Liver (tissue), 10 donors: ENCODE measurements at places on chromosomes 4 and X. TPM values are rescaled to one million over a fixed set of nuclear protein-coding genes. Genes with fewer than 3 reads are reported as not detected.

- no peaks in the 10 kb centered on the region for H3K27me3 ChIP-seq
- peak overlapping the region; percentile 1 for H3K4me3 ChIP-seq
- H3K4me1 ChIP-seq = peaks cover 12% of the 10 kb centered on the region
- DNase-seq = peak; percentile 36
Observed at GRCh38 chrX:43881410-43882293, 598 bp downstream of the MAOB start.

The RAB40A gene
- polyA plus RNA-seq = 0.06 TPM

GRCh38 chrX:20265726-20266681 lies 705 bp downstream of the RPS6KA3 start:
- DNase-seq = peak; percentile 44

The TRIML2 gene
- polyA plus RNA-seq = not detected

- H3K4me1 ChIP-seq = no peaks in the 10 kb centered on the region
- no peak for DNase-seq
- no peak overlapping the region for H3K27ac ChIP-seq
- H3K27me3 ChIP-seq = no peaks in the 10 kb centered on the region
Observed at GRCh38 chrX:5084279-5084678, 1144.4 kb downstream of the NLGN4X start.

- no peaks in the 10 kb centered on the region for H3K27me3 ChIP-seq
- no peaks in the 10 kb centered on the region for H3K36me3 ChIP-seq
- H3K27ac ChIP-seq = peak overlapping the region; percentile 50
- DNase-seq = no peak
- no peak overlapping the region for H3K4me3 ChIP-seq
- H3K4me1 ChIP-seq = peaks cover 12% of the 10 kb centered on the region
Observed at GRCh38 chr4:118889312-118889691, 648 bp downstream of the SYNPO2 start.

The RBMXL3 gene
- polyA plus RNA-seq = not detected

DNA sequence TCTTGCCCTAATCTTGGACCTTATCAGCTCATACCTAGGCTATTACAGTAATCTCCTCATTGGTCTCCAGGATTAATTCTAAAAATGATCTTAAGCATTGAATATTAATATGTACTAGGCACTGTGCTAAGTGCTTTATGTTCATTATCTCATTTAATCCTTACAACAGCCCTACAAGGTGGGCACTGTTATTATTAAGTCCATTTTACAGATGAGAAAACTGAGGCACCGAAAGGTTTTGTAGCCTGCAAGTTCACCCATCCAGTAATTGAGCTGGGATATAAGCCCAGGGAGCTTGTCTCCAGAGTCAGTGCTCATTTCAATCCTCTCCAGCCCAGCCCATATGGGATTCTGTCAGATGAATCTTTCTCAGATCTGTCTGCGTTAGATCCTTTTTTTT lies 20.8 kb downstream of the SLC25A43 start:
- H3K27me3 ChIP-seq = no peaks in the 10 kb centered on the region
- H3K36me3 ChIP-seq = no peaks in the 10 kb centered on the region
- DNase-seq = no peak
- no peak overlapping the region for H3K4me3 ChIP-seq
- peaks cover 17% of the 10 kb centered on the region for H3K4me1 ChIP-seq
- H3K27ac ChIP-seq = no peak overlapping the region

DNA sequence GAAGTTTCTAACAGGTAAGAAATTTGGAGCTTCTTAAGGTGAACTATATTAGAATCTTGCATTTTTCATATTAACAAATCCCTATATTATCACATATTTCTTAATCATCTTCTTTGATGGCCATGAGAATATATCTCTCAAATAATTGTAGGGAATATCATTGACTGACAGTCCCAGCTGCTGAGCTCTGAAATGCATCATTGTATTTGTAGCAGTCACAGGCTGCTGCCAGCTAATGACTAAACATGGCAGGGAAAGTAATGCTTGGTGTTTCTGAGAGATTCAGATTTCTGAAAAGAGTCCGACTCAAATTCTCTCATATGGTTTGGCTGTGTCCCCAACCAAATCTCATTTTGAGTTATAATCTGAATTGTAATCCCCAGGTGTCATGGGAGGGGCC lies 171.9 kb downstream of the TRAM1L1 start:
- H3K27ac ChIP-seq = no peak overlapping the region
- DNase-seq = no peak
- H3K4me1 ChIP-seq = no peaks in the 10 kb centered on the region
- H3K36me3 ChIP-seq = no peaks in the 10 kb centered on the region

GRCh38 chrX:133638285-133638684 lies 223.0 kb upstream of the GPC4 start:
- H3K27ac ChIP-seq = no peak overlapping the region
- no peaks in the 10 kb centered on the region for H3K27me3 ChIP-seq
- no peak for DNase-seq
- H3K4me1 ChIP-seq = no peaks in the 10 kb centered on the region

DNA sequence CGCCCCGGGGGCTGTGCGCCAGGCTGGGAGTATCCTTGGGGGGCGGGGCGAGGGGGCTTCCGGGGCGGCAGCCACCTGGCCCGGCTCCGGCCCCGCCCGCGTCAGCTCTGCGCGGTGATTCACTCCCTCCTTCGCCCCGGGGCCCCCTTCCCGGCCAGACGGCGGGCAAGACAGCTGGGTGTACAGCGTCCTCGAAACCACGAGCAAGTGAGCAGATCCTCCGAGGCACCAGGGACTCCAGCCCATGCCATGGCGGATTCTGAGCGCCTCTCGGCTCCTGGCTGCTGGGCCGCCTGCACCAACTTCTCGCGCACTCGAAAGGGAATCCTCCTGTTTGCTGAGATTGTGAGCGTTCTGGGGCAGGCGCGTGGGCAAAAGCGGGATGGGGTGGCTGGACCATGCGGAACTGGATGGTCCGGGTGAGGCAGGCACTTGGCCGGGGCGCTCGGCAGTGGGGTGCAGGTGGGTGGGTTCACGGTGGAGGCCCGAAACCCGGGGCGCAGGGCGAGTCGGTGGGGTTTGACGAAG lies at the start of gene PLP2:
TSS of gene PLP2 (plus strand) at position 147 of the 528 bp plus-strand sequence. CDS start at position 250, 103 bp downstream.
- peaks cover 9% of the 10 kb centered on the region for H3K4me1 ChIP-seq
- H3K36me3 ChIP-seq = no peaks in the 10 kb centered on the region
- H3K27me3 ChIP-seq = no peaks in the 10 kb centered on the region
- DNase-seq = no peak

The PPM1K gene
- 4.1 TPM for polyA plus RNA-seq

GRCh38 chrX:66232296-66232695 lies 68.2 kb downstream of the HEPH start:
- H3K27ac ChIP-seq = no peak overlapping the region
- H3K4me3 ChIP-seq = no peak overlapping the region
- no peaks in the 10 kb centered on the region for H3K36me3 ChIP-seq
- no peak for DNase-seq
- no peaks in the 10 kb centered on the region for H3K4me1 ChIP-seq
- no peaks in the 10 kb centered on the region for H3K27me3 ChIP-seq

DNA sequence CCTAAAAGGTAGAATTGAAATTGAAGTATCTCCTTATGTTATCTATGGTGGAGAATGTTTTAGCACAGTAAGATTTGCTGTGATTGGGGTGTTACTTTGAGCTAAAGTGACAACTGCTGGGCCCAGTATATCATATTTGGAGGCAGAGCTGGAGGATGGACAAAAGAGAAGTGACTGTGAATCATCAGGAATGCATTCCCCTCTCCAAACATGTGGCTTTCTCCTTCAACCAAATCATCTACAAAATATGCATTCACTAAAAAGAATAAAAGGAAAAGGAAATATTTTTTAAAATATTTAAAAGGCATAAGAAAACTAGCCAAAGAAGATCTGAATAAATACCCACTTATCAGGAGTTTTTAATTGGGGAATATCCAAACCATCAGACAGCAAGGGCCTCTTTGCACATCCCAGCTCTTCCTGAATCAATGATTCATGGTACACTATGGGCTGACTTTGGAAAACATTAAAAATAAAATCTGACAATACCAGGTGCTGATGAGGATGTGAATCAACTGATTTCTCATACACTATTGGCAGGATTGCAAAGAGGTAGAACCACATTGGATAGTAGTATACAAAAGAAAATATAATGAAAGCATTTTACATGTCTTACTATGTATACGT lies 671.7 kb upstream of the NR3C2 start:
- H3K27me3 ChIP-seq = no peaks in the 10 kb centered on the region
- no peak for DNase-seq

The SULT1B1 gene
- 12.4 TPM for polyA plus RNA-seq

The OPRPN gene
- not detected for polyA plus RNA-seq

DNA sequence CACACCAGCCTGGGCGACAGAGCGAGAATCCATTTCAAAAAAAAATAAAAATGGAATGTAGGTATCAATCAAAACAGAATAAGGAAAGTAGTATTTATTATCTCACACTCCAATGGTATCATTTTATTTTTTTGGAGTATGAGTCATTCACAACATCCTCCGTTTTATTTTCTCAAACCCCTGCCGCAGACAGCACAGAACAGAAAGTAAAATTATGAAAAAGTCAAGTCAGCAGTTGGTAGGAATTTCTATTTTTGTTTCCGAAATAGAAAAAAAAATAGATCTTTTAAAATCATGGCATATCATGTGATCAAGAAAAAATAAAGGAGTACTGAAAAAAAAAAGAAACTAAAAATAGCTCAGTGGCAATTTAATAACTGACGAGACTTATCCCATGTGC lies 490.7 kb upstream of the TENM3 start:
- no peaks in the 10 kb centered on the region for H3K4me1 ChIP-seq
- H3K27me3 ChIP-seq = no peaks in the 10 kb centered on the region
- no peaks in the 10 kb centered on the region for H3K36me3 ChIP-seq

GRCh38 chr4:83276299-83277040 lies 8.1 kb downstream of the COQ2 start:
- peaks cover 3% of the 10 kb centered on the region for H3K36me3 ChIP-seq
- no peaks in the 10 kb centered on the region for H3K27me3 ChIP-seq
- H3K4me3 ChIP-seq = no peak overlapping the region
- H3K27ac ChIP-seq = no peak overlapping the region
- no peaks in the 10 kb centered on the region for H3K4me1 ChIP-seq
- no peak for DNase-seq

GRCh38 chr4:188372058-188372457 lies 232.8 kb downstream of the TRIML1 start:
- H3K27ac ChIP-seq = no peak overlapping the region
- H3K36me3 ChIP-seq = no peaks in the 10 kb centered on the region
- no peaks in the 10 kb centered on the region for H3K4me1 ChIP-seq

- no peaks in the 10 kb centered on the region for H3K27me3 ChIP-seq
Observed at GRCh38 chrX:41350150-41350975, 16.4 kb downstream of the DDX3X start.

DNA sequence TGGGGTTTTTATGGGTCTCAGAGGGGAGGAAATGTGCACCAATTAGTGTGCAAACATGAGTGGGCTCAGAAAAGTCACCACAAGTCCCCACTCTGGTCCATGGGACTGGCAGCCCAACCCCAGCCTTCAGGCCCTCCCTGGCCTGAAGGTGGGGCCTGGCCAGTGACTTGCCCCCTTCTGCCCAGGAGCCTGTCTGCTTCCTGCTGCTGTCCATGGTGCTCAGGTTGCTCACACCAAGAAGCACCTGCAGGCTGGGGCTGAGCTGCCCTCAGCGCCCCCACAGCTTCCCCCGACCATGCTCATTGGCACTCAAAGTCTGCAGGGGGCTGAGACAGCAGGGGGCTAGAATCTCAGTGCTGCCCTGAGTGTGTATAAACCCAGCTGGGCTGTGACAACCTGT lies 30.6 kb upstream of the GC start:
- DNase-seq = no peak
- H3K27ac ChIP-seq = no peak overlapping the region
- H3K27me3 ChIP-seq = no peaks in the 10 kb centered on the region
- H3K36me3 ChIP-seq = no peaks in the 10 kb centered on the region
- H3K4me3 ChIP-seq = no peak overlapping the region
- no peaks in the 10 kb centered on the region for H3K4me1 ChIP-seq

GRCh38 chrX:1477801-1478458 lies 25.2 kb upstream of the ASMTL start:
- H3K36me3 ChIP-seq = no peaks in the 10 kb centered on the region
- H3K4me3 ChIP-seq = no peak overlapping the region
- no peak for DNase-seq
- no peaks in the 10 kb centered on the region for H3K27me3 ChIP-seq
- peaks cover 3% of the 10 kb centered on the region for H3K4me1 ChIP-seq

DNA sequence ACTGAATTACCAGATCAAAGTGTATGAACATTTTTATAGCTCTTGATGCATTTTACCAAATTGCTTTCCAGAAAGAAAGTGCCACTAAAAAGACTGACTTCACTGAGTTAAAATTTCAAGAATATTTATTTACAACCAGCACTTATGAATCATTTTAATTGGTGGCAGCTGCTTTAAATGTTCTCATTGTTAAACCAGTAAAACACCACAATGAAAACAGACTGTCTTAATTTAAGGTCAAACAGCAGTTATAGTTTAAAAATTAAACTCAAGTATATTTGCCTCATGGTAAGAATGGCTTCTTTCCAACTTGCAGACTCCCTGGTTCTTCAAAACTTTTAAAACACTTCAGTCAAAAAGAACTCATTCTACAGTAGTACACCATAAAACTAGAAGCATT lies 36.9 kb downstream of the AMMECR1 start:
- H3K36me3 ChIP-seq = no peaks in the 10 kb centered on the region
- no peak for DNase-seq
- H3K4me3 ChIP-seq = no peak overlapping the region
- no peak overlapping the region for H3K27ac ChIP-seq
- H3K27me3 ChIP-seq = no peaks in the 10 kb centered on the region

The HPSE gene
- polyA plus RNA-seq = 1.0 TPM

DNA sequence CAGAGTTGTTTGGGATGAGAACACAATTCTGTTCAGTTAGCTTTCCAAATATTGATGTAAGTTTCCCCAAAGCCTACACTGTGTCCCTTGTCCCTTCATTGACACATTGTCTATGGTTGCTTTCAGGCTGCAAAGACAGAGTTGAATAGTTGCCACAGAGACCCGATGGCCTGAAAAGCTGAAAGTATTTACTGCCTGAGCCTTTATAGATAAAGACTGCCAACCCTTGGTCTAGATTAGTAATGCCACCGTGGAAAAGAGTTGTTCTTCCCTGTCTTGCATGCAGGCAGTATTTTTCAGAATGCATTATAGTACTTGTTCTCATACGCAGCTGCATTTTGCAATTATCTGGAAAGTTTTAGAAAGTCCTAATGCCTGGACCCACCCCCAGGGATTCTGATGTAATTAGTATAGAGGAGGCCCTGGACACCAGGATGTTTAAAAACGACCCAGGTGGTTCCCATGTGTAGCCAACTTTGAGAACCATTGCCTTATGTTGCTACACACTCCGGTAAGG lies 180.8 kb downstream of the FRMPD4 start:
- no peak overlapping the region for H3K27ac ChIP-seq
- no peak overlapping the region for H3K4me3 ChIP-seq
- DNase-seq = no peak
- H3K36me3 ChIP-seq = no peaks in the 10 kb centered on the region

DNA sequence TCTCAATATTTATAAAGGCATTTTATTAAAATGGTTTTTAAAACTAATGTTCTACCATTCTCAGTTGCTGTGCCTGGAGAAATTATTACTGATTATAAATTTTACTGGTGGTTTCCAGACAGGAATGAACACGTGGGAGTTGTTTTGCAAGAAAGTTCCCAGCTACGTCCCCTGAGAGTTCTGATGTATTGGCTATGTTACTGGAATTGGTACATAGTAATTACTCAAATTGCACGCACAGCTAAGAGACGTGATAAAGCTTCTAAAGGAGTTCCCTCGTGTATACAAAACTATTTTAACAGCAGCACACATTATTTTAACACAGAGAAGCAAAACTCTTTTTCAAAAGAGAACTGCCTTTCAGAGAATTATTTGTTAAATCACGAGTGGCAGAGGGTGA lies 292.2 kb downstream of the NLGN4X start:
- H3K4me1 ChIP-seq = no peaks in the 10 kb centered on the region
- H3K27me3 ChIP-seq = no peaks in the 10 kb centered on the region
- no peaks in the 10 kb centered on the region for H3K36me3 ChIP-seq
- DNase-seq = no peak
